ENCODE measurements at places on chromosomes 1 and 21.

- DNase-seq = no peak
These were observed 395.6 kb upstream of the PBX1 start for GRCh38 chr1:164163289-164163849.

DNA sequence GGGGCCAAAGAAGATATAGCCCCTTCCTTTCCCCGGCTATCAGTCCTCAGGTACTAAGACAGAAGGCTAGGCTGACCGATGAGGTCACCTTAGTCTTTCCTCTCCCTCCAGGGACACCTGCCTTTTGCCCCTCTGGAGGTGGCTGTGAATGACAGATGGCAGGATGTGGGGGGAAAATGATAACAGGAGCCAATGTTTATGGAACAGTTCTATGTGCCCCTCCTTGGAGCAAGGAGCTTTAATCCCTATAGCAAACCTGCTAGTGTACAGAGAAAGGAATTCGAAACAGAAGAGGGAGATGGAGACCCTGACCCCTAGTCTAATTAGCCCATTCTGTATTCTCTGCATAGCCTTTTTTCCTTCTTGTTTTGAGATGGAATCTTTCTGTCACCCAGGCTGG lies 28.1 kb downstream of the SERINC2 start:
- no peak for DNase-seq

- DNase-seq = peak; percentile 17
These were observed 202.5 kb downstream of the TTLL7 start for GRCh38 chr1:83796409-83796808.

DNA sequence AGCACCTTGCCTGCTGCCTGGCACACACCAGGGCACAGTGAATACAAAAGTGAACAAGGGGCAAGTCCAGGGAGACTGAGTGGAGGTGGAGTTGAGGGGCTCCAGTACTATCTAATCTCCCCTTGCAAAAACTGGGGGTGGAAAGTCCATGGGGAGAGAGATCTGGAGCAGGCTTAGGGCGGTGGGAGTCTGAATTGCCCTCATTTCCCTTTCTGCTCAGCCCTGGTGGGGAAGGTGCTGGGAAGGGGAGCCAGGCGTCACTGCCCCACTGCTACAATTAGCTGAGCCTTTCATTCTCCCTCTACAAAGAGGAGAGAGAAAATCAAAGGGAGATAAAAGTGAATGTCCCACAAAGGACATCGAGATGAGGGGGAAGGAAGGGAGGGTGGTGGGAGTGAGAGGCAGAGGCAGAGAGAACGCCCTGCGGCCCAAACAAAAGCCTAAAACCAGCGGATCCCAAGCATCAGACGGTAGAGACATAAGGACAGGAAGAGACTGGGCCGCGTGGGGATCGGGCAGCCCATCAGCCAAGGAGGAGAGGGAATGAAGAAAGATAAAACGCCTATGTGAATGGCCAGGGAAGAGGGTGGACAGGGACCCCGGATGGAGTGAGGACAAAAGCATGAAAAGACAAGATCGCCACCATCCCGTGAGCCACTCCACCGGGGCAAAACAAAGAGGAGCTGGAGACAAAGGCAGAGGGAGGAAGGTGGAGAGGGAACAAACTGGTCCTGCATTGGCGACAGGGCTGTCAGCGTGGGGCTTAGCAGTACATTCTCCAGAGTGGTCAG lies 46.8 kb upstream of the SOX13 start:
- DNase-seq = no peak

DNA sequence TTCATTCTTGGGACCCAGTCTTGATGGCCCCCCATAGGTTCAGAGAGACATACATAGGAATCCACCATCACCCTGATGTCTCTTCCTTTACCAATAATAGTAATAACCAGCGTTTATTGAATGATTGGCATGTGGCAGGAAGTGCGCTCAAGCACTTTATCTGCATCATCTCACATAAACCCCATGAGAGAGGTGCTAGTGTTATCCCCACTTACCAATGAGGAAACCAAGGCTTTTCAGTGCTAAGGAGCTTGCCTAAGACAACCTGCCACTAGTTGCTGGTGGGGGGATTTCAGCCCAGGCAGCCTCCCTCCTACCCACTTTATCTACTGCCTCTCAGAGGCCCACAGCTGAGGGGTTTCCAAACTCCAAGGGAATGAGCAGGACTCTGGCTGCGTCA lies 7.7 kb downstream of the LGR6 start:
- DNase-seq = no peak

- DNase-seq = no peak
These were observed 13.6 kb downstream of the ADIPOR1 start for GRCh38 chr1:202944438-202944921.

DNA sequence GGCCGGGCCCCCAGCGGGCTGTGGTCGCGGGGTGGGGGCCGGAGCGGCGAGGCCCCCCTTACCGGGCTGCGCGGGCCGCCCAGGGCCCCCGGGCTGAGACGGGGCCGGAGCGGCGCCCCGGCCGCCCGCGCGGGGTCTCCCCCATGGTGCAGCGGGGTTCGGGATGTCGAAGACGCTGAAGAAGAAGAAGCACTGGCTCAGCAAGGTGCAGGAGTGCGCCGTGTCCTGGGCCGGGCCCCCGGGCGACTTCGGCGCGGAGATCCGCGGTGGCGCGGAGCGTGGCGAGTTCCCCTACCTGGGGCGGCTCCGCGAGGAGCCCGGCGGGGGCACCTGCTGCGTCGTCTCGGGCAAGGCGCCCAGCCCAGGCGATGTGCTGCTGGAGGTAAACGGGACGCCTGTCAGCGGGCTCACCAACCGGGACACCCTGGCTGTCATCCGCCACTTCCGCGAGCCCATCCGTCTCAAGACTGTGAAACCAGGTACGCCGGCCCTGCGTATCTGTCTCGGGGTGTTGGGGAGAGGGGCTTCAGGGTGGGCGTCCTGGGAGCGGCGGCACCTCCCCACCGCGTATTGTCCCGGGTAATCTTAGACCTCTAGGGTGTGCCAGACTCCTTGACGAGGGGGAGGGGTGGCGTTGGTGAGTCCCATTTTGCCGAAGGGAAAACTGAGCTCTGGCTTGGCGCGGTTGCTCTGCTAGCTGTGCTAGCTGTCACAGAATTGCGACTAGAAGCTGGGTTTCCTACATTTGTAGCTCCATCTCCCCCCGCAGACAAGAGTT lies 745 bp downstream of the MAGI3 start:
- DNase-seq = peak; percentile 22

DNA sequence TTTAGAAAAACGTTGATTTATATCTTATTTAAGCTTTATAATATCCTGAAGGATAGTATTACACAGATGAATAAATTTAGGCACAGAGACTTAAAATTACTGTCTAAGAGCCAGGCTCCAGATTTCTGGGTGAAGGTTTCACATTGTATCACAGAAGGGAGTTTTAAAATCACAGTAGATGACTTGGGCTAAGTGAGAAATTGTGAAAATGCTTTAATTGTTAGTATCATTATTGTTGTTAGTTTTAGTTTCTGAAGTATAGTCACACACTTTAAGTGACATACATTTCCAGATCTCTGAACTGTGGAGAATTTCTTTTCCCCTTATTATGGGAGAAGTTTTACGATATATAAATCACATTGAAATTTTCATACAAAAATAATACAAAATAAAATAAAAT lies 83.5 kb downstream of the NDUFS5 start:
- no peak for DNase-seq

DNA sequence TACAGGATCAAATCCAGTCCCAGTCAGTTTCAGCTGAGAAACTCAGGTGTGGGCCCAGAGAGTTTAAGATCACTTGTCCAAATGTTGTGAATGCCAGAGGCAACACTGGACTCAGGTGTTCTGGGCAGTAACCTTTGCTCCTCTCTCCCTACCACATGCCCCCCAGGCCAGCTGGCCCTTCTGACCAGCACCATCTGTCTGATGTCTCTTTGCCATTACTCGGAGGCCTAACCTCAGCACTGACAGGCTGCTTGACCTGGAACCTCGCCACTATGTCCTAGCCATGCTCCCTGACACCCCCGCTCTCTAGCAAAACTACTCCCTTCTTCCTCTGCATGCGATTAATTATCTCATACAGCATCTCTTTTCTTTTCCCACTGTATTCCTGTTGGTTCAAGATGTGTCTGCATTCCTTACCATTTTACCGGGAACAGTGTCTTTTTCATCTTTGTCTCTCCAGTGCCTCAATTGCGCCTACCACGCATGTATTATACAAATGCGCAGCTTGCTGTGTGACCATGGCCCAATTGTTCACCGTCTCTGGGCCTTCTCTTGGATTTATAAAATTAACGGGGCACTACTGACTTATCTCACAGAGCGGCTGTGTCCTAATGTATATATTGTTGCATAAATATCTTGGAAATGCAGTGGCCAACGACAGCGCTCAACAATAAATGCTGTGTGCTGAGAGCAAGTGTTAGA lies 159.5 kb upstream of the IRF2BP2 start:
- DNase-seq = no peak

DNA sequence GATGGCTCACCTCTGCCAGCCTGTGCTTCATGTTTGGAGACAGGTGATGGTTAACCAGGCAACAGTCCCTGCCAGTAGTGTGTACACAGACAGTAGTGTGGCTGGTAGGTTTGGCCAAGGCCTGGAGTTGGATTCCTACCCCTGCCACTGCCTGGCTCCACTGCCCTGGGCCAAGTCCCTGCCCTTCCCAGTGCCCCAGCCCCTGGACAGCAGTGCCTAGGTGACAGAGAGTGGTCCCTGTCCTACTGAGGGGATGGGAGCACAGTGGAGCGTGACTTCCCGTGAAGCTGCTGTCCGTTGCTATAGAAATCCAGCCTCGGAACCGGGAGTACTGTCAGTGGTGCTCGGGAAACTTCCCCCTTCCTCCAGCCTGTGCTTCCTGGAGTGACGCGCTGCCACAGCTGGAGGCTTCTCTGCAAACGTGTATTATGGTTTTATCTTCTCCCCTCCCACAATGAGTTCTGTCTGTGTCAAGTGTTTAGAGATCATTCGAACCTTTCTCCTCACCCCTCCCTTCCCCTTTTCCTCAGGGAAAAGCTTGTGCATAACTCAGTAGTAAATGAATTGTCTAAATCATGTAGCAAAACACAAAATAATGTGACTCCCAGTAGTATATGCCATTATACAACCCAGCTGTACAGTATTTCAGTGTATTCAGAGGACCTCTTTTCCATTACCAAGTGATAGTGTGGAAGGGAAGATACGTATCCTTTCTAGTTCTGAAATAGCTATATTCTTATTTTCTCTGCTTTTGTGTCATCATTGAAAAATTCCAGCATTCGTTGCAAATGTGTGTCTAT lies 73.4 kb downstream of the GALNT2 start:
- no peak for DNase-seq

DNA sequence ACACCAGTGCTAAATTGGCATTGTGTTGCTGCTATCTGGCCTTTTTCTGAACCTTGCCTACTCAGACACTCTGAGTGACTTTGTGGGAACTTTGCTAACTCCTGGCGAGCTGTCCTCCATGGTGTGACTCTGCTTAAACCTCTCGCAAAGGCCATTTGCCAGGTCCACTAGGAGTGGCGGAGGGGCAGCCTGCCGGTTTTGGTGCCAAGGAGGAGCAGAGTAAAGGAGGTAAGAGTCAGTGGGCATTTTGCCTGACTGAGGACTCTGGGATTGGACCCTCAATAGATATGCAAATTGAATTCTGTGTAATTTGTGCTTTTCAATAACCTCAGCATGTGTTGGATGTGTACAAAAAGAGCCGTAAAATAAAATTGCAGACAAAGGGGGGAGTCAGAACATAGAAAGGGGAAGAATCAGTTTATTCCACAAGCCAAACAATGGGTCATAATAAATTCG lies 386.6 kb upstream of the NFIA start:
- no peak for DNase-seq

DNA sequence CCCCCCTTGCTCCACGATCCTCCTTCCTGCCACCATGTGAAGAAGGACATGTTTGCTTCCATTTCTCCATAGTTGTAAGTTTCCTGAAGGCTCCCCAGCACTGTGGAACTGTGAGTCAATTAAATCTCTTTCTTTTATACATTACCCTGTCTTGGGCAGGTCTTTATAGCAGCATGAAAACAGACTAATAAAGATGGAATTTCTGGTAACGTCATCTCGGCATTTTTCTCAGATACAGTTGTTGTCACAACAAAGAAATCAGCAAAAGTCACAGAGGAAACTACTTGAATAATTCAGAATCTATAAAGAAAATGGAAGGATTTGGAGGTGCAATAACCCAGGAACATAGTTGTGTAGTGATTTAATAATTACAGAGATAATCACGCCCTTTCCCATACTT lies 4.4 kb downstream of the APCS start:
- DNase-seq = no peak

- DNase-seq = no peak
These were observed 8.9 kb downstream of the COQ8A start for GRCh38 chr1:226948996-226949395.

DNA sequence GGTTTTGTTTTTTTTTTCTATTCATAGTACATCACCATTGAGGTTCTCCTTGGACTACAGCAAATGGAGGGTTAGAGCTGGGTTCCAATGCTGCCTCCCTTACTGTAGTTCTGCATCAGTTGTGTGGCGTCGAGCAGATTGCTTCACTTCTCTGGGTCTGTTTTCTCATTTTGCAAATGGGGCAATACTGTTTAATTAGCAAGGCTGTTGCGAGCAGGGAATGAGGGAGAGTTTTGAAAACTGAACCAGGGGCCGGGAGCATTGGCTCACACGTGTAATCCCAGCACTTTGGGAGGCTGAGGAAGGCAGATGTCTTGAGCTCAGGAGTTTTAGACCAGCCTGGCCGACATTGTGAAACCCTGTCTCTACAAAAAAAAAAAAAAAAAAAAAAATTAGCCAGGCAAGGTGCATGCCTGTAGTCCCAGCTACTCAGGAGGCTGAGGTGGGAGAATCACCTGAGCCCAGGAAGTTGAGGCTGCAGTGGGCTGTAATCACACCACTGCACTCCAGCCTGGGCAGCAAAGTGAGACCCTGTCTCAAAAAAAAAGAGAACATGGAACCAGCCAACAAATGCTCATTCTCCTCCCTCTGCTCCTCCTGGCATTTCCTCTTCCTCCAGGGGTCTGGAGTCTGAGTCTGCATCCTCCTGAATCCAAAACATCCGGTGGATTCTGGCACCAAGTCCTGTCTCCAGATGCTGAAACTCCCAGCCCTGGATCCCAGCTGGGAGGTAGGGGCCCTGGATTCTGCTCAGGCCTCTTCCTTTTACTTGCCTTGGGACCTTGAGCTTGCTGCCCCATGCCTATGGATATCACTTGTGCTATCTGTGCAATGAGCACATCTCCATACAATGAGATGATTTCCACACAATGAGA lies 3.7 kb upstream of the PLOD1 start:
- DNase-seq = peak; percentile 83

- no peak for DNase-seq
These were observed 136.8 kb downstream of the FOXD2 start for GRCh38 chr1:47574451-47575165.

DNA sequence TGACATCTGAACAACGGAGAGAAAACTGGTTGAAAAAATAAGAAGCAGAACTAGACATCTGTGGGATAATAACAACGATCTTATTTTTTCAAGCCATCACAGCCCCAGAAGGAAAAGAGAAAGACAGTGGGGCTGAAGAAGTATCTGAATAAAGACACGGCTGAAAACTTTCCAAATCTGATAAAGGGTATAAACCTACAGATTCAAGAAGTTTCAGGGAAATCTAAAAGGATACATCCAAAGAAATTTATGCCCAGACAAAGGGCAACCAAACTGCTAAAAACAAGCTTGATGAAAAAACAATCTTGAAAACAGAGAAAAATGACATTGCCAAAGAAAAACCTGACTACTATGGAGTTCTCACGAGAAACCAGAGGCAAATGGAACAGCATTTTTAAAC lies 40.4 kb downstream of the TARBP1 start:
- DNase-seq = no peak

Data from GM03348 (cell line).